ENCODE measurements at places on chromosomes 6 and 20.

DNA sequence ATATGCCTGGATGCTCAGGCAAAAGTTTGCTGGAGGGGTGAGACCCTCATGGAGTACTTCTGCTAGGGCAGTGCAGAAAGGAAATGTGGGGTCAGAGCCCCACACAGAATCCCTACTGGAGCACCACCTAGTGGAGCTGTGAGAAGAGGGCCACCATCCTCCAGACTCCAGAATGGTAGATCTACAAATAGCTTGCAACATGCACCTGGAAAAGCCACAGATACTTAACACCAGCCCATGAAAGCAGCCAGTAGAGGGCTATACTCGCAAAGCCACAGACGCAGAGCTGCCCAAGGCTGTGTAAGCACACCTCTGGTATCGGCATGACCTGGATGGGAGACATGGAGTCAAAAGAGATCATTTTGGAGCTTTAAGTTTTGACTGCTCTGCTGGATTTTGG is 60.7 kb upstream of the GJE1 start:
- no peak for DNase-seq

DNA sequence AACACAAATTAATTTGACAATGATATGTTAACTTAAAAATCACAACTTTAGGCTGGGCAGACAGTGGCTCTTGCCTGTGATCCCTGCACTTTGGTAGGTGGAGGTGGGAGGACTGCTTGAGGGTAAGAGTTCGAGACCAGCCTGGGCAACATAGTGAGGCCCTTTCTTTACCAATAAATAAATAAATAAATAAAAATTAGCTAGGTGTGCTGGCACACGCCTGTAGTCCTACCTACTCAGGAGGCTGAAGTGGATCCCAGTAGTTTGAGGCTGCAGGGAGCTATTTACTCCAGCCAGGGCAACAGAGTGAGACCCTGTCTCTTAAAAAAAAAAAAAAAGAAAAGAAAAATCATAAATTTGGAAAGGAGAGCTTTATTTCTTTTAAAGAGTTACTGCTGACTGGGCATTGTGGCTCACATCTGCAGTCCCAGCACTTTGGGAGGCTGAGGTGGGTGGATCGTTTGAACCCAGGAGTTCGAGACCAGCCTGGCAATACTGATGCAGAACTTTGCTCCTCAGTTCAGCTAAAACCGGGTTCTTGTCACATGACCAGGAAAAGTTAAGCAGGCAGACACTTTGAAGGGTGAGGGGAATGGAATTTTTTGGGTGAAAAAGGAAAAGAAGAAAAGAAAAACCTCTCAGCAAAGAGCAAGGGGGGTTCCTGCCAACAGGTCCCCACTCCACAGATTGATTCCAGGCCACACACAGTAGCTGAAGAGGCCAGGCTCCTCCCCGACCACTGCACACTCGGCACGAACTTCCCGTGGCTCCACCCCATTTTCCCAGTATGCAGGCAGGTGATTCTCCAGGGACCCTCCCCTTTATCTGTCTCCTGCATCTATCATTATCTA is 44.0 kb upstream of the DDR1 start:
- no peak for DNase-seq

DNA sequence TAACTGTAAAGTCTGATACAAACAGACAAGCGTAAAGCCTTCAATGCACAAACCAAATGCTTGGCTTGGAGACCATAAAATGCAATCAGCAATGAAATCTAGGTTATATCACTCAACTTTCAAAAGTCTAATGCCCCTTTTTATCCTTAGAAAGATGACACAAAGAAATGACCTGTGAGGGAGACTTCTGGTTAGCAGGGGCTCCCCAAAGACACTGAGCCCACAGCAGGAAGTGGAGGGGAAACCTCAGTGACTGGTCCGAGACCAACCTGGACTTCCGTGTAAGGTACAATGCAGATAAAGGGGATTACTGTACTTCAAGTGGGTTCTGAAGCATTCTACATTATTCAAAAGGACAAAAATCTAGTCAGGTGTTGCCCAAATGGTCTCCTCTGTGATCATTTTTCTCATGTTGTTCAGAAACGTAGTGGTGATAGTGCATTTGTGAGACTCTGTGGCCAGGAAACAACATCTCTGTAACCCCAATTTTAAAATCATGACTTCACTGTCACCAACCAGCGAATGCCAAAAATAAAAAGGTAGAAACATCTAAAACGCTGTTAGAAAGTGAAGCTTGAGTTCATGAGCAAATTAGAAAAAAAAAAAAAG is 88.2 kb downstream of the HIVEP2 start:
- no peak for DNase-seq

DNA sequence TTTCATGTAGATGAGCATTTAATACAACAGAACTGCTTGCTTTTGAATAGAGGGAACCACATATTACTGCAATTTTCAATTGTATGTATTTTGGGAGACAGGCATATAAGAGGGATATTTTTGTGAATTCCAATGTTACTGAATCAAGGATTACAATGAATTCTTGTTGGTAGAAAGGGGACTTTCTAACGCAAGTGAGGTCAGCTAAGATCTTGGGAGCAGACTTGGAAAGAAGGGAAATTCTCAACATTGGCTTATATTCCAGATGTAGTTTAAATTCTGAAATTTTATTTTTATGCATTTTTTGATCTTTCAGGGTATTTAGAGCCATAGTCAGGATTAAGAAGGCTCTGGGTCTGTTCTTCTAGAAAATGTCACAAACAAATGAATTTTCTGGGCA is 43.3 kb upstream of the CTAGE9 start:
- DNase-seq, result no peak

DNA sequence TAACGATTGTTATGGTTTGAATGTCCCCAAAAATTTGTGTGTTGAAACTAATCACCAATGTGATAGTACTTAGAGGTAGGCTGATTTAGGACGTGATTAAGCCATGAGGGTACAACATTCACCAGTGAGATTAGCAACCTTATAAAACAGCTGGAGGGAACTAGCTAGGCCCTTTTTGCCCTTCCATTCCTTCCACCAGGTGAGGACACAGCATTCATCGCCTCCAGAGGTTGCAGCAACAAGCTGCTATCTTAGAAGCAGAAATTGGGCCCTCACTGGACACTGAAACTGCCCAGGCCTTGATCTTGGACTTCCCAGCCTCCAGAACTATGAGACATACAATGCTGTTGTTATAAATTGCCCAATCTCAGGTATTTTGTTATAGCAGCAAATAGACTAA is 340.7 kb upstream of the JARID2 start:
- DNase-seq, result no peak

- DNase-seq, result no peak
Observed at GRCh38 chr6:11298651-11299420, 66.4 kb upstream of the NEDD9 start.
